ENCODE measurements at places on chromosomes 11 and 22.

DNA sequence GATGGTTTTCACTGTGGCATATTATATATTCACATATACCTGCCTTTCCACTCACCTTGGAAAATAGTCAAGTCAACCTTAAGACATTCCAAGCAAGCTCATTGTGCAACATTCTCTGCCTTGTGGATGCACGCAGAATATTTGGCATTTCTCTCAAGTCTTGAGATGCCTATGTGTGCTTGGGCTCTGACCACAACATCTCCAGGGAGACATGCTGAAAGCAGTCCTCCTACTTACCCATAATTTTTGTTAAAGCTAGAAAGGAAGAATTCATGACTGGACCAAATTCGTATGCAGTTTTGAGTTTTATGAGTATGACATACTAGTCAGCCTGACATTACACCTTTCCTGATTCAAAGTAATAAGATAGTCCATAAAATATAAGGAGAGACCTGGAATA, 684.0 kb downstream of the OPCML start:
- DNase-seq, result no peak

DNA sequence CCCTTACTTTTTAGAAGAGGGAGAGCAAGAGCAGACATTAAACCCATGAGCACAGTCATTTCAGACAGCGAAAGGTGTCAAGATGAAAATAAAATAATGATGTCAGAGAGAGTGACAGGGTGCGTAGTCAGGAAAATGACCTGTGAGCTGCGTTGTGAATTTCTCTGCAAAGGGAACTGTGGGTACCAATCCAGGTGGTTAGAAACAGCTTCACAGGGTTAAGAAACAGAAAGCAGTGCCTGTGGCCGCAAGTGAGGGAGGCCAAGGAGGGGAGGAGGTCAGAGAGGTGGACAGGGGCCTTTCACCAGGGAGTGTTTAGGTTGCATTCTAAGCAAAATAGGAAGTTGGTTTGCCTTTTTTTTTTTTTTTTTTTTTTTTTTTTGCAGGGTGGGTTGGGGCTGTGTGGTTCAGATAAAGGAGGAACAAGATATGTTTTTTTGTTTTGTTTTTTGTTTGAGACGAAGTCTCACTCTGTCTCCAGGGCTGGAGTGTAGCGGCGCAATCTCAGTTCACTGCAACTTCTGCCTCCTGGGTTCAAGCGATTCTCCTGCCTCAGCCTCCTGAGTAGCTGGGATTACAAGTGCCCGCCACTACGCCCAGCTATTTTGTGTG, 7.9 kb downstream of the TIGD3 start:
- no peak for DNase-seq

- no peak for DNase-seq
These were observed 3.7 kb upstream of the INPPL1 start for GRCh38 chr11:72220696-72221363.

DNA sequence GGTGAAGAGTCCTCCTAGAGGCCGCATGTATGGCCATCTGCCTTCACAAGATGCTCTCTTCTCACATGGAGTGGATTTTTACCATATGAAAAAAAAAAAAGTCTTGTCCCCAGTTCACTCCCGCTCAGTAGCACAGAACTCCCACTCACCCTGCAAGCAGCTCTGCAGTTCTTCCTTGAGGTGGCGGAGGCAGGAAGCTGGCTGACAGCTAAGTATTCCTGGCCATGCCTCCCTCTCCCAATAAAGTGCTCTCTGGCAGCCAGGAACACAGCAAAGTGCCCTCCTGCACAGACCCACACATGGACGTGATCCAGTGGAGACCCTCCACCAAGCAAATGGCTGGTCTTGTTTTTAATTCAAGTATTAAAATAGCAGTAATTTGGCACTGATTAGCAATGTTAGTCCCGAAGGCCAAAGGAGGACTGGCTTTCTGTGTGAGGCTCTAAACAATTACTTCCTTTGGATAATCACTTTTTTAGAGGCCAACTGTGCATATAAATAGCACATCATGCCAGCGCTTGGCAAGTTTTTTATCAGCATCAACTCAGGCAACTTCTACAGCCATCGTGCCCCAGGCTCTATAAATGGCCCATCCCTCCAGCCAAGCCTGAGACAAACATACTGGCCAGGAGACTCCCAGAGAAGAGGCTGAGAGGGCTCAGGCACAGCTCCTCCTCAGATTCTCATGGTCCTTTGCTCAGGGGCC, 413.6 kb downstream of the OPCML start:
- no peak for DNase-seq

DNA sequence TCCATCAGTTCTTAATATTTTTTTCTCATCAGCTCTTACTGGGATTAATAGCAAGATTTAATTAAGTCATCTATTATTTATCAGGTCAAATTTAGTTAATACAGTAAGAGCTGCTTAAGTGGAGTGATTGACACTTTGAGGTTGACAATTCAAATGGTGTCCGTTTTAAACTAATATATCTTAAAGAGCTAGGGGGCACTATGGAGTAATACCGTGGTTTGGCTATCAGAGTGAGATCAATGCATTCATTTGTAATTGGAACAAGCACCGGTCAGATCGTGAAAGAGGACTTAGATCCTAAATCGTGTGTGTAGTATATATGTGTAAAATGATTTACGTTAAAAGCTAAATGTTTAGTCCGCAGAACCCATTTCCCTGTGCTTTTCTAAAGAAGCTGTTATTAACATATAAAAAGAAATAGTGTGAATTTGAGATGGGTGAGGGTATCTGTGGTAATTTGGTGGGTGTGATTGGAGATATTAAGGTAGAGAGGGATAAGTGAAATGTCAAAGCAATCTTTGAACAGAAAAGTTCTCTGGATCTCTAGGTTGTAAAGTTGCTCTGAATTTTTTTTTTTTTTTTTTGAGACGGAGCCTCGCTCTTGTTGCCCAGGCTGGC, 2.3 kb downstream of the SIK2 start:
- DNase-seq, result no peak

DNA sequence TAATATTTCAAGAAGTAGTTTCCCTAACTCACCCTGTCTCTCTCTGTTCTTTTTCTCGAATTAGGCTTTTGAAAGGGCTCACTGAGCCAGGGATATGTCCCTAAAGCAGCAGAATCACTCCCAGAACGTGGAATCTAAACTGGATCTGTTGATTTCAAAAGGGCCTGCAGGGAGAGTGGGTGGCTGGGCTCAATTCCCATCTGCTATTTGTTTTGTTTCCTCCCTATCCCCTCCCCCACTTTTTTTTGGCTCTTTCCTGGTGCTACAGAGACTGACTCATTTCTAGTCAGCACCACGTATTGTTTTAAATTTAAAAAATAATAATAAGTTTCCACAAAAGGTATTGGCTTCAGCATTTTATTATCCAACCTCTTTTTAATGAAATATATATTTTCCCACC, 961.5 kb downstream of the FAM181B start:
- DNase-seq, result no peak

Data from urinary bladder (tissue), 4 donors.